Activated CD8-positive, alpha-beta T cell treated with anti-CD3 and anti-CD28 coated beads for 36 hours (primary cell): ENCODE measurements at places on chromosomes 2 and 18. TPM values are rescaled to one million over a fixed set of nuclear protein-coding genes. Genes with fewer than 3 reads are reported as not detected.

DNA sequence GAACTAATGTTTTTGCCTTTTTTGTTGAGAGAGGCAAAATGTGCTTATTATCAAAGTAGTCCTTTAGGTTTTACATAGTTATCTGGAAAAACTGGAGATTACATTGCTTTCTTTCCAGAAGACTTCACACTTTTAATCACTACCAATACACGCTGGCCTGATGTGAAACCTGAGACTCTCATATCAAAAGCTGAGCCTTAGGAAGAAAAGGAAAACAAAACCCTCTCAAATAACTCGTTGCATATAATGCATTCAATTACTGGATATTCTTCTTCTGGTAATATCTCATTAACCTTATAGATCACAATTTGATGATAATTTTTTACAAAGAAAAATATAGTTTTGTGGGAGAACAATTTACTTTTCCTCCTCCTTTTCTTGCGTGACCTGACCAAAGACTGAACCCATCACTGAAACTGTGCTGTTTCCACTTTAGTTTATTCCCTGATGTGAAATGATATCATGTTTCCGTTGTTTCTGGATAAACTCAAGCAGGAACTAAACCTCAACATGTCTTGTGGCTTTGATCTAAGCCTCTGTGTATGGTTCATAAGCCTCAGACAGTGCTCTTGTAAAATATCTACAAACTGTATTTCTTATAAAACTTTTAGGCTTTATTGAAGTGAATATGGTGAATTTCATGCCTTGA, 332.4 kb downstream of the GULP1 start:
- H3K4me1 ChIP-seq, result no peaks in the 10 kb centered on the region
- H3K27me3 ChIP-seq, result no peaks in the 10 kb centered on the region
- H3K36me3 ChIP-seq, result no peaks in the 10 kb centered on the region
- H3K27ac ChIP-seq, result no peak overlapping the region
- no peak for DNase-seq

DNA sequence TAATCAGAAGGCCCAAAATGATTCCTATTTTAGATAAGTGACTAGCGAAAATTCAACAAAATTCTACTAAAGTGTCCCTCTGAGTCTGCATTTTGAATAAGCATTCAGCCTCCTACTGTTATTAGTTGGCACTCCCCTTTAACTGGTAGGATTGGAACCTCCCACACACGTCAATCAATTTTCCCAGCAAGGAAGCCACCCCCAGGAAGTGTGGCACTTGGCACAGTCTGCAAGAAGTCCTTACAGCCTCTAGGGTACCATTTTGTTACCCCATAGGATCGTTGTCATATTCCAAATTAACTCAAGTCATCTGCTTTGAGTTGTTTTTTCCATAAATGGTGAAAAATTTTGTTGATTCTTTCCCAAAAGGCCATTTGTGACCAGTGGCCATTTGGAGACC, 33.8 kb upstream of the POU3F3 start:
- no peak overlapping the region for H3K4me3 ChIP-seq
- no peaks in the 10 kb centered on the region for H3K4me1 ChIP-seq
- peaks cover 4% of the 10 kb centered on the region for H3K27me3 ChIP-seq
- peaks cover 2% of the 10 kb centered on the region for H3K36me3 ChIP-seq
- no peak overlapping the region for H3K27ac ChIP-seq
- no peak for DNase-seq

Gene CFC1
- not detected for total RNA-seq

GRCh38 chr18:72539901-72540300, 4.2 kb downstream of the CBLN2 start:
- DNase-seq, result no peak
- H3K27me3 ChIP-seq, result peaks cover 26% of the 10 kb centered on the region
- peaks cover 6% of the 10 kb centered on the region for H3K4me1 ChIP-seq
- no peak overlapping the region for H3K4me3 ChIP-seq

Gene CAB39
- total RNA-seq, result 119 TPM

Gene CNDP1
- not detected for total RNA-seq

- no peaks in the 10 kb centered on the region for H3K36me3 ChIP-seq
- no peak overlapping the region for H3K4me3 ChIP-seq
- no peaks in the 10 kb centered on the region for H3K4me1 ChIP-seq
- no peaks in the 10 kb centered on the region for H3K27me3 ChIP-seq
Measured at GRCh38 chr2:223221139-223221835, 169.3 kb downstream of the KCNE4 start.

GRCh38 chr2:230874456-230874855, 9.7 kb downstream of the ITM2C start:
- DNase-seq, result no peak
- peaks cover 16% of the 10 kb centered on the region for H3K36me3 ChIP-seq
- H3K27ac ChIP-seq, result peak overlapping the region; percentile 1

GRCh38 chr2:53854678-53855077, 5.1 kb downstream of the GPR75 start:
- H3K4me3 ChIP-seq, result no peak overlapping the region
- peaks cover 9% of the 10 kb centered on the region for H3K36me3 ChIP-seq
- no peaks in the 10 kb centered on the region for H3K27me3 ChIP-seq
- DNase-seq, result no peak

Gene CABYR
- total RNA-seq, result 1.3 TPM

GRCh38 chr2:11750422-11750821, 4.0 kb downstream of the LPIN1 start:
- peaks cover 5% of the 10 kb centered on the region for H3K36me3 ChIP-seq
- peak; percentile 80 for DNase-seq
- H3K4me3 ChIP-seq, result peak overlapping the region; percentile 54
- peak overlapping the region; percentile 89 for H3K27ac ChIP-seq
- H3K4me1 ChIP-seq, result peaks cover 79% of the 10 kb centered on the region
- H3K27me3 ChIP-seq, result no peaks in the 10 kb centered on the region

Gene GPR45
- total RNA-seq, result not detected

GRCh38 chr2:46114996-46115395, 182.2 kb upstream of the EPAS1 start:
- peaks cover 5% of the 10 kb centered on the region for H3K36me3 ChIP-seq
- no peaks in the 10 kb centered on the region for H3K4me1 ChIP-seq
- H3K27me3 ChIP-seq, result no peaks in the 10 kb centered on the region
- H3K27ac ChIP-seq, result no peak overlapping the region
- H3K4me3 ChIP-seq, result no peak overlapping the region

Gene ITGB1BP1
- total RNA-seq, result 111 TPM

- no peaks in the 10 kb centered on the region for H3K36me3 ChIP-seq
- no peak overlapping the region for H3K4me3 ChIP-seq
- H3K27me3 ChIP-seq, result peaks cover 11% of the 10 kb centered on the region
- H3K4me1 ChIP-seq, result no peaks in the 10 kb centered on the region
Measured at GRCh38 chr2:145283131-145283530, 763.2 kb upstream of the ZEB2 start.

DNA sequence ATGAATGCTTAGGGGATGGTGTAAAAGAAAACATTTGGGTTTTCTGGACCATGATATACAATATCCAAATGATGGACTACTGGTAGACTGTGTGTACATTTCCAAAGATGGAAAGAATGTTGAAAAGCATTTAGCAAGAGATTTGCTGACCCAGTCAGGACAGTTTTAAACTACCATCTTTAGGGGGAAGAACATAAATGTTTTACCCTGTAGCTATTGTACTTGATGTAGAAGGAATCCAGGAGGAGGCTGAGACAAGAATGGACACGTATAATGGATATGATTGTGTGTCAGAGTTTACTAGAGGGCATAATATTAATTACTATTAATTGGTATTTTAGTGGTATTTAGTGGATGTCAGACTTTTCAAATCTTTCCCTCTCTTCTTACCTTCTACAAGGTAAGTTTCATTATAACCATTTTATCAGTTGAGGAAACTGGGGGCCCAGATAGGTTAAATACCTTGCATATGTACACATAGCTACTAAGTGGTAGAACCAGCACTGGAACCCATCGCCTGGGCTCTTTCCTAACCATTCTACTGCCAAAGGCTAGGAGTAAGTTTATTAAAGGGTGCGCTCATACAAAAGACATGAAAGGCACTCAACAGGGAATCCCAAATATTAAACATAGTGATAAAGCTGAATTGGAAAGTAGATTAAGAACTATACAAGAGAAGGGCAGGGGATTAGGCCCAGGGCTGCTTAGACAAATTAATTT, 8.9 kb downstream of the TACR1 start:
- no peaks in the 10 kb centered on the region for H3K36me3 ChIP-seq
- peaks cover 7% of the 10 kb centered on the region for H3K27me3 ChIP-seq
- no peak for DNase-seq
- H3K4me1 ChIP-seq, result no peaks in the 10 kb centered on the region

GRCh38 chr2:157662401-157662800, 33.7 kb upstream of the ACVR1C start:
- no peaks in the 10 kb centered on the region for H3K4me1 ChIP-seq
- no peak overlapping the region for H3K4me3 ChIP-seq
- no peak overlapping the region for H3K27ac ChIP-seq
- H3K27me3 ChIP-seq, result no peaks in the 10 kb centered on the region
- DNase-seq, result no peak

Gene ANKRD36
- 27.3 TPM for total RNA-seq

GRCh38 chr2:99652862-99653261, 163.0 kb upstream of the REV1 start:
- no peak overlapping the region for H3K4me3 ChIP-seq
- no peaks in the 10 kb centered on the region for H3K36me3 ChIP-seq
- no peaks in the 10 kb centered on the region for H3K27me3 ChIP-seq
- H3K27ac ChIP-seq, result no peak overlapping the region
- H3K4me1 ChIP-seq, result no peaks in the 10 kb centered on the region

Gene KATNAL2
- total RNA-seq, result 1.3 TPM

- no peak overlapping the region for H3K4me3 ChIP-seq
- no peak for DNase-seq
- H3K27me3 ChIP-seq, result peaks cover 7% of the 10 kb centered on the region
Measured at GRCh38 chr18:22839340-22839821, 93.7 kb upstream of the RBBP8 start.

- peak; percentile 65 for DNase-seq
- H3K4me3 ChIP-seq, result peak overlapping the region; percentile 45
- H3K4me1 ChIP-seq, result peaks cover 11% of the 10 kb centered on the region
- no peaks in the 10 kb centered on the region for H3K27me3 ChIP-seq
Measured at GRCh38 chr2:240739797-240740196, 48.1 kb downstream of the AQP12A start.

GRCh38 chr2:86592547-86593230, 29.4 kb upstream of the CHMP3 start:
- H3K27me3 ChIP-seq, result peaks cover 2% of the 10 kb centered on the region
- H3K36me3 ChIP-seq, result no peaks in the 10 kb centered on the region
- no peaks in the 10 kb centered on the region for H3K4me1 ChIP-seq
- no peak overlapping the region for H3K27ac ChIP-seq
- H3K4me3 ChIP-seq, result no peak overlapping the region
- no peak for DNase-seq

DNA sequence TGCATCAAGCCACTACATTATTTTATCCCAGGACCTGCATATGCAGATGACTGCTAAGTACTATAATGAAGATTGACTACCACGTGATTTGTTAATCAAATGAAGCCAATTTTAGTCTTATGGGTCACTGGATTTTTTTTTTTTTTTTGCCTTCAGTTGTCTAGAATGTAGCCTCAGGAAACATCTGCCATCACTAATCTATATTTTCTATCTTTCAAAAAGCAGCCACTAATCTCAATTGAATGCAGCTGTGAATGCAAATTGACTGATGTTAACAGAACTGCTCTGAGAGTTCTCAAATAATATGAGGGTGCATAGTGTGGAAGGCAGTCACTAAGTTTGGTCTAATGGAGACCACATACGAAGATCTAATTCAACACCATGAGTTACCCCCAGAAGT, 106.3 kb downstream of the ABCA12 start:
- DNase-seq, result no peak
- no peak overlapping the region for H3K4me3 ChIP-seq
- H3K27ac ChIP-seq, result no peak overlapping the region
- H3K27me3 ChIP-seq, result no peaks in the 10 kb centered on the region

DNA sequence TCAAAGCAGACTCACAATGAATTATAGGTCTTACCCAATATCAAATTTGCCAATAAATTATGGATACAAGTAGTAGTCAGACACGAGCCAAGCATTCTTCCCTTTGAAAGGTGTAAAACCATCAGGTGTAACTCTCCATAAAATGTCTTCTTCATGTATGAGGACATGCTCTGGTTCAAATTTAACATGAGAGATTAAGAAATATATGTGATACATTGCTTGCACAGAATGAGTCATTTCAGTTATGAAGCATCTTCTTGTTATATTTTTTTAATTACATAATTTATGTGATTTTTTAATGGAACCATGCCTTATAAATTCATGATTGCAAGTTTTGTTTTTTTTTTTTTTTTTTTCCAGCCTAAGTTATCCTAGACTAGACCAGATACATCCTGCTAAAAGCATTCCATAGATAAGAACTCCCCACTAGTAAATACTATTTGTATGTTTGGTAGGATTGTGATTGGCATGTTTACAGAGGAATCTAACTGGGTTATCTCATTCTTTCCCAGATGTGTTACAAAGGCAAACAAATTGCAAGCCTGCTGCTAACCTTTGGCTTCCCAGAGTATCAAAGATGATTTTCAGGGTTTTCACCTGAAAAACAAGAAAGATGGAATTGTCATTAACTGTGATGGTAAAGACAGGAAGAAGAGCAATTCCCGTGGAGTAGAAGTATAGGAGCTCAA, 621.9 kb downstream of the XIRP2 start:
- no peak for DNase-seq
- H3K4me1 ChIP-seq, result no peaks in the 10 kb centered on the region
- no peak overlapping the region for H3K27ac ChIP-seq
- no peaks in the 10 kb centered on the region for H3K27me3 ChIP-seq
- no peaks in the 10 kb centered on the region for H3K36me3 ChIP-seq

Gene NEB
- total RNA-seq, result 0.18 TPM

DNA sequence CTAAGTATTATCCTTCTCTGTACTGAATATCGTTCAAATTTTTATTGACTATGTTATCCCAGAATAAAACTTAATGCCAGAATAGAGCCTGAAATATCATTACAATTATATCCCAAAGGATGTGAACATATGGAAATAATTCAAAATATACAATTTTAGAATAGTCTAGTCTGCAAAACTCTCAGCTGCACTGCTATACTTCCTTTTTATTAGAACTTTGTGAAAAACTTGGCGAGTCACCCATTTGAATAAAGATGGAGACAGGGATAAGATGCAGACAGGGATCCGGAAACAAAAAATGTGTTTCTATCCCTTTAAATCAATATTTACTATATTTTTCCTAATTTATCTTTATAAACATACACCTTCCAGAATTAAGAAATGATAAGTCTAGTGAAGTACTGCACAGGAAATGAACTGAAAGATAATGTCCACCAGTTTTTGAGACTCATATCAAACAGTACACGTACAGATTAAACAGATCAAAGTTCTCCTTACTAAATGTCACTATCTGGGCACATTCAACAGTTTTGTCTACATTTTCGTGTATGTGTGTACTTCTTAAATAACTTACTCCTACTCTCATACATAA, 107.8 kb downstream of the MEP1B start:
- H3K4me3 ChIP-seq, result no peak overlapping the region
- H3K36me3 ChIP-seq, result no peaks in the 10 kb centered on the region
- no peak overlapping the region for H3K27ac ChIP-seq
- H3K27me3 ChIP-seq, result peaks cover 14% of the 10 kb centered on the region

GRCh38 chr2:148812306-148812705, 62.7 kb upstream of the KIF5C start:
- peaks cover 11% of the 10 kb centered on the region for H3K27me3 ChIP-seq
- H3K4me1 ChIP-seq, result peaks cover 19% of the 10 kb centered on the region
- H3K36me3 ChIP-seq, result no peaks in the 10 kb centered on the region
- H3K4me3 ChIP-seq, result no peak overlapping the region
